ENCODE measurements at places on chromosomes 2 and 18. TPM values are rescaled to one million over a fixed set of nuclear protein-coding genes. Genes with fewer than 3 reads are reported as not detected.

OR6B2 gene
- not detected for total RNA-seq

RNF152 gene
- total RNA-seq = 7.5 TPM

SERPINB4 gene
- not detected for total RNA-seq

ALPG gene
- total RNA-seq = not detected

RAB6C gene
- total RNA-seq = not detected

TRPM8 gene
- 0.33 TPM for total RNA-seq

VIT gene
- total RNA-seq = not detected

SAG gene
- not detected for total RNA-seq

ATP9B gene
- 27.5 TPM for total RNA-seq

MATN3 gene
- total RNA-seq = 9.9 TPM

GPBAR1 gene
- 0.16 TPM for total RNA-seq

RAB10 gene
- 75.0 TPM for total RNA-seq

NEU2 gene
- total RNA-seq = not detected

MYO3B gene
- total RNA-seq = not detected

CREG2 gene
- total RNA-seq = 2.8 TPM

AQP12A gene
- total RNA-seq = not detected

VSNL1 gene
- total RNA-seq = 0.33 TPM

Data from mesangial cell (primary cell).